ENCODE measurements at places on chromosomes 11 and 22.

GRCh38 chr11:65987336-65987735, 14.6 kb downstream of the EIF1AD start:
- no peak for DNase-seq

- no peak for DNase-seq
Measured at GRCh38 chr11:19759389-19759788, 46.8 kb downstream of the NAV2 start.

GRCh38 chr22:39089928-39090327, 7.1 kb upstream of the APOBEC3H start:
- DNase-seq = peak; percentile 24

- no peak for DNase-seq
Measured at GRCh38 chr11:61817471-61818202, 834 bp upstream of the FADS1 start.

- peak; percentile 62 for DNase-seq
Measured at GRCh38 chr11:46075168-46075567, 46.1 kb downstream of the PHF21A start.

GRCh38 chr11:119585043-119585781, 143.8 kb downstream of the NECTIN1 start:
- no peak for DNase-seq

DNA sequence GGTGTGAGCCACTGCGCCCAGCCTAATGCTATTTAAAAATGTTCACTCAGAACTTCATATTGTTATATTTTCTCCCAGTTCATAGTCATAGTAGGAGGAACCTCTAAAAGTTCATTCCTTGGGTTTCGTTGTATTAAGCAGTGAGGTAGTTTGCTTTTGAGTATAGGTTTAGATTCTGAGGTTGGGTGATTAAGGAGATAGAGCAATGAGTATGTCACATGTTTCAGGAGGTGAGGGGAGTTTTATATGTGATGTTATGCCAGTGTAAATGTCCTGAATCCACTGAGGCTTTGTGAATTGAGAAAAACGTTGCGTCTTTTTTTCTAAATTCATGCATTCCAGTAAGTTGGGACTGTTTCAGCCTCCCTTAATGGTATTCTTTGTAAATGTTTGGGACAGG, 4.2 kb downstream of the UBE2L3 start:
- DNase-seq = no peak

DNA sequence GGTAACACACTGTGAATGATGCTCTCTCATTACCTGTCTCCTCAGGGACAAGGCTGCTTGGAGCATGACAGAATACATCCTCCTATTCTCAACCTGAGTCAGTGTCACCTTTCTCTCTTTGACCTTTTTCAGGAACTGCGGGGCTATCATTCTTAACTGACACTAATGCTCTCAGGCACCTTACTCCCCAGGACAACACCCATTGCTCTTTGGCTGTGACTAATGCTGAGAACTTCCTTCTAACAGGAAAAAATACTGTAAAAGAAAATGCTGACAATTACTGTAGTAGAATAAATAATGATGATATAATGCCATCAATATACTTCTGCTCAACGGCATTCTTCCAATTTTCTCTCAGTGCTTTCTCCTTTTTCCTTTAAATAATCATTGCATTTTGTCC, 2082.7 kb upstream of the RAG2 start:
- DNase-seq = peak; percentile 3

DNA sequence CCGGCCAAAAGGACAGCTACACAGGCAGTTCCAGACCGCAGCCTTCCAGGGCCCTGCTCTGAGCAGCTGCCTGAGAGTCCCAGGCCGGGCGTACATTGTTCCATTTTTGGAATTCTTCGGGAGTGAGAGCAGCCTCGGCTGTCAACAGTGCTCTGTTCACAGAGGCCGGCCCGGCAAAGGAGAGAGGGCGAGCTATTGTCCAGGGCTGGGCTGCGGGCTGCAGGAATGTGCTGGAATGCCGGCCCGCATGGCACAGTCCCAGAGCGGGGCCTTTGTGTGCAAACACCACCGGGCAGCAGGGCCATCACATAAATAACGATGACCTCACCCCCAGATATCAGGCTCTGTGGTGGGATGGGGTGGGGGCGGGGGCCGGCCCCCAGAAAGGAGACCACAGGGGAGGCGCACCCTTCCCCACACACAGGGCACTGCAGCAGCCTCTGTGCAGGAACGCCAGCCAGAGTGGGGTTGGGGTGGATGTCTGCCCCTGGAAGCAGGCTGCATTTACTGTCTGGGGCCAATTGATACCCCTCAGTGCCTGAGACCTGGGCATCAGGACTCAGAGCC, 15.8 kb downstream of the LINC01488 start:
- peak; percentile 97 for DNase-seq

DNA sequence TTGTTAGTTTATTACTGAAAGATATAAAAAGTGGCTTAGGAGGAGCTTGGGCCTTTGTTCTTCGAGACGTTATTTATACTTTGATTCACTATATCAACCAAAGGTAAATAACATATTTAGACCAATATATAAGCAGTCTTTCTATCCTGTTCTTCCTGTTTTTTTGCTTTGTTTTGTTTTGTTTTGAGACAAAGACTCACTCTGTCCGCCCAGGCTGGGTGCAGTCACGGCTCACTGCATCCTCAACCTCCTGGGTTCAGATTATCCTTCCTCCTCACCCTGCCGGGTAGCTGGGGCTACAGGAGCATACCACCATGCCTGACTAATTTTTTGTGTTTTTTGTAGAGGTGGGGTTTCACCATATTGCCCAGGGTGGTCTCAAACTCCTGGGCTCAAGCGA, 66.8 kb downstream of the ATM start:
- DNase-seq = no peak

GRCh38 chr11:114169321-114169749, 109.8 kb downstream of the ZBTB16 start:
- no peak for DNase-seq

DNA sequence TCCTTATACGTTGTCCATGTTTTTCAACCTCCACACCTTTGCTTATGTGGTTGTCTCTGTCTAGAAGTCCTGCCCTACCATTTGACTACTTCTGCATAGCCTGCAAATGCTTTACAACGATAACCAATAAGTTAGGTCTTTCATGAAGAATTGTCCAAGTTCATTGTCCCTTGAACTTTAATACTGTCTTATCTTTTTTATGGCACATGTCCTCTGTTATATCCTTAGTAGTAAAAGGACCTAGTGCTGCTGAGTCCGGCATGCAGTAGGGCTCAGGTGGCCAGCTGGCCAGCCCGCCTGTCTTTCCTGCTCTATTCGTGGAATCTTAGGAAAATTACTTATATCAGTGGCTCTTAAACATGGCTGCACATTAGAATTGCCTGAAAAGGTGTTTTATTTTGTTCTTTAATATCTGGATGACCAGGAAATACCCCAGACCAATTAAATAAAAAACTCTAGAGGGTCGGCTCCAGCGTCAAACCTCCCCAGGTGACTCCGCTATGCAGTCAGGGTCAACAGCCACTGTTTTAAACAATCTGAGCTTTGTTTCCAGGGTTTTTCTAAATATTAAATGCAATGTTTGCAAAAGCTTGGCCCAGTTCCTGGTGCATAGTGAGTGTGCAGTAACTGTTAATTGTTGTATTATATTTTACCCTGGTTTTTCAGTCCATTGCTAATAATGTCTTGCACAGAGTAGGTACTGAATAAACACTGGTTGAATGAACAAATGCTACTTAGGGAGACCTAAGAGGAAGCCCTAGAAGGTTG, 64.6 kb upstream of the SESN3 start:
- DNase-seq = no peak

DNA sequence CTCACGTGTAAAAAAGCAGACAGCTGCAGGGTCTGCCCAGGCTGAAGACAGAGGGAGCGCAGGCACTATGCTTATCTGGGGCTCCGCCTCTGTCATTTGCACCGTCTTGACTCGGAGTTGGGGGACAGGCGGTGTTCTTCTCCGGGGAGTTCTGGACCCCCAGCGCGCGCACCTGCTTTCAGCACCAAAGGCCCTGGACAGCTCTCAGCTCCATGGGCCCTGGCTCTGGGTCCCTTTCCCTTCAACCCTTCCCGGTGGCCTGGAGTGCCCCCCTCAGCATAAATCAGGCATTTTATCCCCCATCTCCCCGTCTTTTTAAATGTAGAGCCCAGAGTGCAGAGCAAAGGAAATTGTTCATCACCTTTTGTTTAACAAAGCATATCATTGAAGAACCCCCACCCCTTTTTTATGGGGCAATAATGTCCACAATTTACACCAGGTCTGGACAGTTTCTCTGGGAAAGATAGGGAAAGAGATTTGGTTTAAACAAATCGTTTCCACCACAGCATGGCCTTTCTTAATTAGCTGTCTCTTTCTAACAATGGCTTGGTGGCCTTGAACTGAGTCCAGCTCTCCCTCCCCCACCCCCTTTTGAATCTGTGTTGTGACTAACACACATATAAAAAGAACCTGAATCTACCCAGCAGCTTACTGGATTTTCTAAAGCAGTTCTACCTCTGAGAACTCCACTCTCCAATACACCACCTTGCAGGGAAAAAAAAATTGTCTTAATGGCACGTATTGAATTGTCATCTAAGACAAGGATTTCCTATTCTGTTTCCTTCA, 1.7 kb downstream of the SEZ6L start:
- no peak for DNase-seq

DNA sequence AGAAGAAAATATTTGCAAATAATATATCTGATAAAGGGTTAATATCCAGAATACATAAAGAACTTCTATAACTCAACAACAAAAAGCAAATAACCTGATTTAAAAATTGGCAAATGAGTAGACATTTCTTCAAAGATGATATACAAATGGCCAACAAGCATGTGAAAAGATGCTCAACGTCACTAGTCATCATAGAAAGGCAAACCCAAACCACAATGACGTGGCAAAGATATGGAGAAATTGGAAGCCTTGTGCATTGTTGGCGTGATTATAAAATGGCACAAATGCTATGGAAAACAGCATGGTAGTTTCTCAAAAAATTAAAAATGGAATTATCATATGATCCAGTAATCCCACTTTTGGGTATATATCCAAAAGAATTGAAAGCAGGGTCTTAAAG, 466.3 kb downstream of the TBC1D22A start:
- DNase-seq = no peak

DNA sequence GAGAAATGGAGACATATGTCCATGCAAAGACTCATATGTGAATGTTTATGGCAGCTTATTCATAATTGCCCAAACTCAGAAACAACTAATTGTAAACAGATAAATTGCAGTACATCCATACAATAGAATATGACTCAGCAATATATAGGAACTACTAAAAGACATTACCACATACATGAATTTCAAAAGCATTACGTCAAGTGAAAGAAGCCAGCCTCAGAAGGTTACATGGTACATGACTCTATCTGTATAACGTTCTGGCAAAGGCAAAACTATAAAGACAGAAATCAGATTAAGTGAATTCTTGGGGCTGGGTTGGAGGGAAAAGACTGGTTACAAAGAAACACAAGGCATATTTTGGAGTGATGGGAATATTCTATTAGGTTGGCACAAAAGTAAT, 7.2 kb downstream of the KCTD21 start:
- no peak for DNase-seq

- peak; percentile 72 for DNase-seq
Measured at GRCh38 chr11:76830639-76831327, 29.9 kb upstream of the ACER3 start.

- no peak for DNase-seq
Measured at GRCh38 chr11:86708669-86709068, 36.3 kb upstream of the ME3 start.

DNA sequence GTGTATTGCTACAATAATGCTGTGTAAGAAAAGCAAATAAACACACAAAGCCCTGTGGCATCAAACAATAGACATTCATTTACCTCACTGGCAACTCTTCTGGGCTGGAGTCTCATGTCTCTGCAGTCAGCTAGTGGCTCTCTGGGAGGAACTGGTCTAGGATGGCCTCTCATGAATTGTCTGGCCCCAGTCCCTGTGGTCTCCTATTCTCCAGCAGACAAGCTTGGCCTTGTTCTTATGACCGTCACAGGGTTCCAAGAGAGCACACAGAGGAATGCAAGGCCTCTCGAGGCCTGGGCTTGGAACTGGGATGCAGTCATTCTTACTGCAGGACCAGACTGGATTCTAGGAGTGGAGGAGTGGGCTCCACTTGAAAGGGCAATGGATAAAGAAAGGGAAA, 141.2 kb upstream of the NTM start:
- no peak for DNase-seq

- DNase-seq = no peak
Measured at GRCh38 chr11:69250186-69251056, 43.5 kb upstream of the MYEOV start.

DNA sequence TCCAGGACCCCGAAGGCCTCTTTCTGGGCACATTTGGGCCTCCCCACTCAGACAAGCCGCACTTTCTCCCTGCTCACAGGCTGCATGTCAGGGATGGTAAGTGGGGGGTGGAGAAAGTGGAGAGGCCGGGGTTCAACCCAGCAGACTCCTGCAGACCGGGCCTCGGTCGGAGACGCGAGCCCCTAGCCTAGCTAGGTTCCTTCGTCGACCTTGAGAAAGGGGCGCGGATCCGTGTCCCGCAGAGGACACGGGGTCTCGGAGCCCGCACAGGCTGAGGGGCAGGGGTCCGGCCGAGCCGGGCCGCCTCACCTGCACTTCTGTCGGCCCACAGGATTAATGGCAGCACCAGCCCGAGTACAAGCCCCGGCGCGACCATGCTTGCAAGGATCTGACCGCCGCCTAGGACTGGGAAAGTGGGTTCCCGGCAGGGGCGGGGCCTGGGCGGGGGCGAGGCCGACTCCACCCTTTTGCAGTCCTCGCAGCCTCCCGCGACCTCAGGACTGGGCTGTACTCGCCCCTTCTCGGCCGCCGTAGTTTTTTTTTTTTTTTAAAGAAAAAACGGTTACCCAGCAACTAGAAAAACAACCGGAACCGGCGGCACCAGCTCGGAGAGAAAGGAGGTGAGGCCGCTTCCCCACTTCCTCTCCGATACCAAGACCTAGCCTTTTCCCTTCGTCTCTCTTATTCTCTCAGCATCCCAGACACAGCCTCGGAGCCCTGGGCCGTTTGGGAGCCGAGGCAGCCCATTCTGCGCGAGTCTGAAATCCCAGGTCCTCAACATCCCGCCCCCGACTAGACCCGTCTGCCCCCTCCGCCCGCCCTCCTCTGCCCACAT, at the start of the genes SIAE and SPA17:
TSS of gene SIAE (minus strand) at position 407 of the 835 bp plus-strand sequence. CDS start at position 376, 31 bp downstream.
TSS of gene SPA17 (plus strand) at position 572 of the 835 bp plus-strand sequence. CDS start 1,361 bp downstream, outside the sequence.
- DNase-seq = peak; percentile 94

- DNase-seq = peak; percentile 84
Measured at GRCh38 chr11:97722065-97722464, 1298.7 kb upstream of the CNTN5 start.

- DNase-seq = peak; percentile 75
Measured at GRCh38 chr11:12448131-12448939, 71.0 kb downstream of the PARVA start.

GRCh38 chr22:49574881-49575702, 252.6 kb downstream of the BRD1 start:
- no peak for DNase-seq

GRCh38 chr11:62665599-62666258, 617 bp downstream of the CSKMT start:
- DNase-seq = peak; percentile 57

GRCh38 chr11:131800452-131800851, 430.0 kb downstream of the NTM start:
- DNase-seq = no peak

GRCh38 chr11:419248-420005, 4.6 kb upstream of the SIGIRR start:
- DNase-seq = no peak

- peak; percentile 12 for DNase-seq
Measured at GRCh38 chr11:105942921-105943320, 79.1 kb downstream of the MSANTD4 start.

GRCh38 chr11:78564490-78565467, 9.9 kb downstream of the NARS2 start:
- peak; percentile 81 for DNase-seq

GRCh38 chr11:97786961-97787360, 1233.8 kb upstream of the CNTN5 start:
- no peak for DNase-seq
